ENCODE measurements at places on chromosomes 6 and 20. TPM values are rescaled to one million over a fixed set of nuclear protein-coding genes. Genes with fewer than 3 reads are reported as not detected.

Gene SLC24A3
- 4.2 TPM for total RNA-seq

Gene COL11A2
- total RNA-seq: under 0.01 TPM

Gene KIF25
- total RNA-seq: under 0.01 TPM

Gene NKX2-2
- total RNA-seq: not detected

Gene SLPI
- not detected for total RNA-seq

Gene PIGT
- 28.1 TPM for total RNA-seq

Gene SLC17A3
- not detected for total RNA-seq

Gene SPTLC3
- 0.97 TPM for total RNA-seq

Gene ARFRP1
- 24.2 TPM for total RNA-seq

Gene RAET1E
- total RNA-seq: under 0.01 TPM

Gene CGA
- not detected for total RNA-seq

Gene GRIK2
- total RNA-seq: 20.6 TPM

Gene ULBP3
- total RNA-seq: 17.3 TPM

DNA sequence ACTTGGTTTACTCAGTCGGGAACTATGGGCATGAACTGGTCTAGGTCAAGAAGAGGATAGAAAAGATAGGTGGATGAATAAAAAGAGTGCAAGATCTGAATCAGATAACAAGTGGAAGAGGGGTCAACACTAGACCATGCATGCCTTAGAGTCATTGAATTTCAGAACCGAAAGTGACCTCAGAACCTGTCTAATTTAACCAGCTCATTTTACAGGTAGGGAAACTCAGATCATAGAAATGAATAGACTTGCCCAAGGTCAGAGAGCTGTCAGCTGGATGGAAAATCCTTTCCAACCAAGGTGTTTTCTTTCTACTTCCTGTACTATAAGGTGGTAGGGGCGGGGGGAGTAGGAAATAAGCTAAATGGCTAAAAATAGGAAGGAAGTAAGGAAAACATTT lies 121.4 kb upstream of the ADGRF1 start:
- no peak for DNase-seq

DNA sequence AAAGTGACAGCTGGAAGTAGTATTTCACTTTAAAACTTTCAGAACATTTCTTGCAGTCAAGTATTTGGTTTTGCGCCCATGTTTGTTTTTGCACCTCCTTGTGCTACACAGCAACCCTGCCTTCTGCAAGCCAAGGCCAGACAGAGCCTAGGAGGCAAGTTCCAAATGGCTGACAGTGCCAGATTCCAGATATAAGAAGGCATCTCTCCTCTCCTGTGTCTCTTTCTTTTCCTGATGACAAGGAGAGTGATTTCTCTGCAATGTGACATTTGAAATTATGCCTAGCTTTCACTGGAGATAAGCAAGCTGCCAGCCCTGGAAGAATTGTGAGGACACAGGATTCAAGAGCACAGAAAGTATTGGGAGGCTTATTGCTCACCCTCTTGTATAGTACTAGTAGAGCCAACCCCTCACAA lies 149.1 kb upstream of the TENT5A start:
- no peak for DNase-seq

DNA sequence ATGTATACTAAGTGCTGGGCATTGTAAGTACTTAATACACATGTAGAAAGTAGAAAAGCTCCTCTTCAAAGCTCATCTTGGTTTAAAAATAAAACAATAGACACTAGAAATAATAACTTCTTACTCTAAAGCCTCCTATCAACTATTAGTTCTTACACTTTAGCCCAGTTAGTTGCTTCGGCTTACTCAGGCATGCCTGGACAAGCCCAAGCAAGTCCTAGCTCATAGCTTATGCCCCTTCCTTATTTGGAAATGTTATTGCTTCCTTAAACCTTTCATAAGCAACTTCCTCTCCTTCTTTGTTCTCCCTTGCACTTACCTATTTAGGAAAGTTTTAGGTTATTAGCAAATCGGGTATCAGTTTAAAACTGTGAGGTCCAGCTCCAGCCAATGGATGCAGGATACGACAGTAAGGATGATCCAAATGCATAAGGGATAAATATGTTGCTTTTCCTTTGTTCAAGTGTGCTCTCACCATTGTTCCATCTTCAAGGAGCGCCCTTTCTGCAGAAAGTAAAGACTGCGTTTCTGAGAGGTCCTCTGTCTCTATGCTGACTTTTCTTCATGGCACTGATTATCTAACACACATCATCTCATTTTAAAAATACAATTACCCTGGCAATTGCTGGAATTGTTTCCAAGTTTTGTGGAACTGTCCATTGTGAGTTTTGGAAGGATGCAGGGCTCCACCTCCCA lies 12.3 kb downstream of the TMEM30A start:
- DNase-seq: peak; percentile 79

GRCh38 chr6:134309227-134309626 lies 8.7 kb downstream of the SGK1 start:
- no peak for DNase-seq

- no peak for DNase-seq
Measured at GRCh38 chr6:147621961-147622360, 113.5 kb downstream of the SAMD5 start.

- peak; percentile 10 for DNase-seq
Measured at GRCh38 chr6:23728707-23729106, 397.3 kb upstream of the NRSN1 start.

- no peak for DNase-seq
Measured at GRCh38 chr6:17035257-17036064, 66.4 kb upstream of the STMND1 start.

DNA sequence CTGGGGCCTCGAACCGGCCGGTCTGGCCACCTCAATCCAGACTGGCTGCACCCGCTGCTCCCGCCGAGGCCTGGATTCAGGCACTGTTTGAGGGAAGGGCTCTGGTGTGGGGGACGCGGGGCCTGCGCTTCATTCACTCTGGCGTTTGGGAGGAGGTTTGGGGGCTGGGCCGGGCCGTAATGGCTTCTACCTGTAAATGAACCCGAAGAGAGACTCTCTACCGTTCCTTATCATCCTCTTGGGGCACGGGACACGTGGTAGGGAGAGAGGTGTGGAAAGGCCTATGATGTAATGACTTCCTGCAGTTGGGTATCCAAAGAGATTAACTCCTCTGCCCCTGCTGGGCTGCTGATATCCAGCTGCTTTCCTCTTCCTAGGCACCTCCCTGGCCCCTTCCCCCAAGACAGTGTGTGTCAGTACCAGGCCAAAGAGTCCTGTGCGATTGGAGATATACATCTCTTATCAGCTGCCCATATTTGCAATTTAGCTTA lies 1.8 kb downstream of the FOXO3 start:
- DNase-seq: peak; percentile 89

DNA sequence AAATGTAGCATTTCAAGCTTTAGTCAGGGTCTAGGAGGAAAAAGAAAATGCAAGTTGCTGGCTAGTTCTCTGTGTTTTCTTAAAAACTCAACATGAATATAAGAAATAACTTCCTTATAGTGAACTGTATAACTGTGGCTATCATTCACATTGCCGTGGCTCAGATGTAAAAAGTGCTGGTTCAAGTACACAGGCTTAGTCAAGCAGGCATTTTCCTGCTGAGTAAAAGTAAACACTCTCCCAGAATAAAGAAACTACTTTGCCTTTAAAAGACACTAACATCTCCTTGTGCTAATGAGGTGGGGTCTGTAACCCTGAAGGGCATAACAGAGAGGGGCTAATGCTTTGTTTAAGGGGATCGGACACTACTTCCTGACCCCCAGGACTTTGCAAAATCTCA lies 3.3 kb downstream of the ATP5F1E start:
- peak; percentile 16 for DNase-seq

DNA sequence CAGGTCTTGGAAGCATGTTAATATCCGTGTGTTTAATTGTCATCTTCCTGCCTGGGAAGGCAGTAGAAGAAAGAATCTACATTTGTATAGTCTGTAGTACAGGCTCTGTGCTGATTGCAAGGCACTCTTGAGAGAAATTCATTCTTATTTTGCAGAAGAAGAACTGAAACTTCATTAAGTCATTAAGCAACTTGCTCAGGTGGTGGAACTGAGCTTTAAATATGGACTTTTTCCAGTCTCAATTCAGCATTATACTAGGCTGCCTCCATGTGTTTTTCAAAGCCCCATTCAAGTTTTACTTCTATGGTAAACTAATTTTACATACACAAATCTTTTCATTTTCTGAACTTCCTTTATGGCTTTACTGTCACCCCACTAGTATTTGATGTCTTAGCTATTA lies 18.7 kb downstream of the ZNF451 start:
- DNase-seq: no peak

DNA sequence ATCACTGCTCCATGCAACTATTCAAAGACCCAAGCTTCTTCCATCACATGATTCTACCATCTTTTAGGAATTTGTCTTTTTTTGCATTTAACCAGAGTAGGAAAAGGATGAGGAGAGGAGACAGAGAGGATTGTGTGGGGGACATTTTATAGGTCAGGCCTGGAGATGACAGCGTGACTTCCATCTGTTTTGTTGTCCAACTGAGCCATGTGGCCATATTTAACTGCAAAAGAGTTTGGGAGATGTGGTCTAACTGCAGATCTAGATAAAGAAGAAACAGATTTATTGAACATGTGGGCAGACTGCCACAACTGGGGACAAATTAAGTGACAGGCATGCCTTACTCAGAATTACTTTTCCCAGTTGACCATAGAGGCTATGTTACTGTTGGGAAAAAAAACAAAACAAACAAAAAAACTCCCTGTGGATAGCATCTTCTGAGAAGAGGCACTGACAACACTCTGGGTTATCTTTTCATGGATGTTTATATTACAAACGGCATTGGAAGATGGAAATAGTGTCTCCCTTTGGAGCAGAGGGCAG lies 18.9 kb upstream of the MOCS1 start:
- DNase-seq: no peak

- peak; percentile 16 for DNase-seq
Measured at GRCh38 chr6:132764370-132764769, 6.7 kb upstream of the VNN2 start.

DNA sequence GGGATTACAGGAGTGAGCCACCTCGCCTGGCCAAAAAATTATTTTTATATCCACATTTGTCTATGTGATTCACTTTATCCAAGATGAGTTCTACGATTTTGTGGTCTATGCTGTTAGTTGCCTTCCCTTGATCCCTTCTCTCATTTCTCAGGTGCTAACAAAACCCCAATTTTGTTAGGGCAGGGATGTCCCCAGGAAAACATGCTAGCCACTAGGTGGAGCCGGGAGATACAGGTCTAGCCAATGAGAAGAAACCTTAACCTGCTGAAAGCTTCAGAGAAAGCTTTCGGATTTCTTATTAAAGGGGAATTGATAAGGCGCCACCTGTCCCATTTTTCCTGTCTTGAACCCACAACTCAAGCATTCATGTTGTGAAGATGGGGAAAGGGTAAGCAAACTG lies 167.4 kb upstream of the OLIG3 start:
- peak; percentile 33 for DNase-seq

DNA sequence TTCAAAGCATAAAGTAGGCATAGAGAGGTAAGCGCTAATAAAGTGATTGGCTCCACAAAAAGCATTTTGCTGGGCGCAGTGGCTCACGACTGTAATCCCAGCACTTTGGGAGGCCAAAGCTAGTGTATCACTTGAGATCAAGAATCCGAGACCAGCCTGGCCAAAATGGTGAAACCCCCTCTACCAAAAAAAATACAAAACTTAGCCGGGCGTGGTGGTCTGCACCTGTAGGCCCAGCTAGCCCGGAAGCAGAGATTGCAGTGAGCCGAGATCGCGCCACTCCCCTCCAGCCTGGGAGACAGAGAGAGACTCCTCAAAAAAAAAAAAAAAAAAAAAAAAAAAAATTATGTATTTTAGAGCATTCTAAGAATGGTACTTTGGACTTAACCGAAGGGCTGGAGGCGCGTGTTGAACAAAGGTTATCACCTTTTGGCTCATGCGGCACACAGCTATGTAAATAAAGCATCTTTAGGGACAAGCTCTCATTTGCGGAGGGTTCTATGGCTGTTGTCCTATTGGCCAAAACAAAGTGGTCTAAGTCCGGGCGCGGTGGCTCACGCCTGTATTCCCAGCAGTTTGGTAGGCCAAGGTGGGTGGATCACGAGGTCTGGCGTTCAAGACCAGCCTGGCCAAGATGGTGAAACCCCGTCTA lies 17.4 kb downstream of the HFE start:
- DNase-seq: no peak

GRCh38 chr20:60055740-60056139 lies 97.5 kb downstream of the CDH26 start:
- peak; percentile 37 for DNase-seq

GRCh38 chr6:142712231-142712630 lies 232.7 kb downstream of the HIVEP2 start:
- no peak for DNase-seq

DNA sequence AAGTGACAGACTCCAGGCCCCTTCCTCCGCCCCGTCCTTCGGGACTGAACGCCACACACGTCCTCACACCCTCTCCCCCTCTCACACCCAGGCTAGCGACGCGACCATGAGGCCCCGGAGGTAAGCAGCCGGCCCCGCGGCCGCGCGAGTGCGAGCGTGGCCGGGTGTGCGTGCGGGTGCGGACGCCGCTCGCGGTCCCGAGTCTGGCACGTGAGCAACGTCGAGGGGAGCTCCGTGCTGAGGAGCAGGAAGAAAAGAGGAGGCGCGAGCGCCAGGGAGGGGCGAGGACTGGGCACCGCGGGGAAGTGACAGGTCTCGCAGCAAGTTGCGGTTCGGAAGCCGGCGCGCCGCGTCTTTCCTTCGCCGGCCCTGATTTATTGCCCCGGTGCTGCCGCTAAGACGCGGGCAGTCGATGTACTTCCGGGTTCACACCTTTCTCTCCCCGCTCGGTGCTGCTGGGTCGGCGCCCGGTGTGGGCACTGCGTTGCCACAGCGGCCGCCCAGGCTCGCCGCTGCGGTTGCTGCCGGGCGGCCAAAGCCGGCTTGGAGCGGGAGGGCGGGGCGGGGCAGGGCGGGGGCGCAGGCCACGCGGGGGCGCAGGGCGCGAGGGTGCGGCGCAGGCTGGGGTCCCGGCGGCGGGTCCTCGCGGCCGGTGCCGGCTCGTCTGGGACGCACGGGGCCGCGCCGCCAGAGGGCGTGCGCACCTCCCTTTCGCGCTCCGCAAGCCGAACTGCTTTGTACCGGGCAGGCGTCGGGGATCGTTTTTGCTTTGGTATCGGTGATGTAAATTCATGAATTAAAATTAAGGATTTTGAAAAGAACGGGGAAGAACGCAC lies 15.8 kb upstream of the LIN28B start:
- DNase-seq: peak; percentile 59

GRCh38 chr20:20393207-20394120 lies 25.6 kb downstream of the INSM1 start:
- DNase-seq: peak; percentile 78

DNA sequence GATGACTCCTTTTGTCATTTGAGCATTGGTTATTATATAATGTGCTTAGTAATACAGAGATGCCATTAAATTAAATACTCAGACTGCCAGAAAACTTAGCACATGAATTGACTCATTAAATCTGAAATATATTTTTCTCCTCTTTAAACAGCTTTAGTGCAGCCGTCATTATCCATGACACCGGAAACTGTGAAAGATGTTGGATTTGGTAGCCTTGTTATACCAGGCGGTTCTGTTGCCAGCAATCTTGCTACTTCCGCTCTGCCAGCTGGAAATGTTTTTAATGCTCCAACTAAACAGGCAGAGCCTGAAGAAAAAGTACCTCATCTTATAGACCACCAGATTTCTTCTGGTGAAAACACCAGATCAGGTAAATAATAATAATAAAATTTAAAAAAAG lies 97.6 kb downstream of the SCAF8 start:
- no peak for DNase-seq

GRCh38 chr6:94668876-94669275 lies 908.5 kb upstream of the MANEA start:
- DNase-seq: no peak

GRCh38 chr6:31865205-31866118 lies 2.8 kb upstream of the NEU1 start:
- no peak for DNase-seq

GRCh38 chr6:71326611-71327010 lies 38.0 kb downstream of the OGFRL1 start:
- DNase-seq: peak; percentile 38

GRCh38 chr20:39066471-39067242 lies 104.5 kb downstream of the DHX35 start:
- DNase-seq: no peak

Data from fibroblast of villous mesenchyme (primary cell).